Activated CD4-positive, alpha-beta T cell treated with anti-CD3 and anti-CD28 coated beads, Interleukin-2, amount 10 ng/mL, durations not matched to agents 7 days and 5 days (primary cell): ENCODE measurements at places on chromosomes 7 and 10.

- DNase-seq, result no peak
These were observed 280.0 kb upstream of the GNAI1 start for GRCh38 chr7:79854621-79855020.

DNA sequence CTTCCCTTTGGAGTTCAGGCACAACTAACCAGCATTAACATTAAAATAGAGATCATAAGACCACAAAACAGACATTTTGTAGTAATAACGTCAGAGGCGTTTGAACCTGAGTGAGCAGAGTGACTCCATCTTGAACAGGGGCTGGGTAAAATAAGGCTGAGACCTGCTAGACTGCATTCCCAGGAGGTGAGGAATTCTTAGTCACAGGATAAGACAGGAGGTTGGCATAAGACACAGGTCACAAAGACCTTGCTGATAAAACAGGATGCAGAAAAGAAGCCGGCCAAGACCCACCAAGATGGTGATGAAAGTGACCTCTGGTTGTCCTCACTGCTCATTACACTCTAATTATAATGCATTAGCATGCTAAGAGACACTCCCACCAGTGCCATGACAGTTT is 493.2 kb upstream of the AUTS2 start:
- DNase-seq, result no peak

- DNase-seq, result no peak
These were observed 1085.3 kb downstream of the KCNMA1 start for GRCh38 chr10:76552091-76552873.

DNA sequence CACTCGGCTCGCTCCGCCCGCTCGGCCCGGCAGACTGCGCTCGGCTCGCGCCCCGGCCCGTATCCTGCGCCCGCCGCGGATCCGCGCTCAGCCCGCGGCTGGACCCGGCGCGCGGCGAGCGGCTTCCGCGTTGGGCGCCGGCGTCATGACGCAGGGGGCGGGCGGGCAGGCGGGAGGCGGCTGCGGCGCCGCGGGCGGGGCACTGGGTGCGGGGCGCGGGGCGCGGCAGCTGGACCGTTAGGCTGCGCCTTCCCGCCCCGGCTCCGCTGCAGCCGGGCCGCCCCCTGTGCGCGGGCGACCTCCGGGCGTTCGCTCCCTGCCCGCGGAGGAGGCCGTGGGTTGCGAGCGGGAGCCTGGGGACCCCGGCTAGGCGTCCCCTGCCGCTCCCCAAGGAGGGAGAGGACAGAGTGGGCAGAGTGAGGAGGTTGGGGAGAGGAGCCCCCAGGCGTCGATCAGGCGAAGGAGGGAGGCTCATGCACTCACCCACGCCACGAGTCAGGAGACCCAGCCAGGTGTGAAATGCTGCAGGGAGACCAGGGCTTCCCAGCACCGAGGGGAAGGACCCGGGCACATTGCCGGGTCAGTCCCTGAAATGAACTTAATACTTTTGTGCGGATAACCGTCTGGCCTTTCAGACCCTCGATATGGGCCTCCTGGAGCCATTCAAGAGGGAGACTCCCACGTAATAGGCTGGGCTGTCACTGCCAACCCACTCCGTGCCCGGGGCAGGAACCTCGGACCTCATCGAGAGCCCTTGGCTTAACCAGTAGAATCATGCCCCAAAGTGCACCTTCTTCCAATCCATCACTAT is at the start of gene PIP4K2A:
Gene PIP4K2A, minus strand, starts transcription at position 100 of the 811 bp plus-strand sequence. CDS start 252 bp downstream, outside the sequence.
- DNase-seq, result peak; percentile 75

GRCh38 chr7:142153400-142153799 is 41.9 kb downstream of the MGAM2 start:
- no peak for DNase-seq
